ENCODE measurements at places on chromosomes 4 and X.

GRCh38 chr4:74331252-74331651 is 23.0 kb downstream of the EPGN start:
- no peak for DNase-seq

DNA sequence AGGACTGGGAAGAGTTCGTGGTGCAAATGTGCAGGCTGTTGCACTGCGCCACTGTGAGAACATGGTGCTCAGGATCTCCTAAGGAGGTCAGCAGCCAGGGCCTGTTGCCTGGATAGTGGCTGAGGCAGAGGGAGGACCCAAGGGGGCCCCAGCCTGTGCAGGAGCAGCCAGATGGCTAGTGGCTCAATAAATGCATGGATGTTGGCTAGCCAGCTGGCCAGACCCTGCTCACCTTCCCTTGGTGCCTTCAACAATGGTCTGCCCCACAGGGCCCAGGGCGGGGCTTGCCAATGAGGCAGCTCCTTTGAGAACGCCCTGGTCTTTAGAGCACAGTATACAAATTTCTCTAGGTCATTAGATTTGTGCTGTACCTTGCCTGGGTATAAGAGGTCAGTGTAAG is 67.4 kb downstream of the TNIP2 start:
- DNase-seq: no peak

DNA sequence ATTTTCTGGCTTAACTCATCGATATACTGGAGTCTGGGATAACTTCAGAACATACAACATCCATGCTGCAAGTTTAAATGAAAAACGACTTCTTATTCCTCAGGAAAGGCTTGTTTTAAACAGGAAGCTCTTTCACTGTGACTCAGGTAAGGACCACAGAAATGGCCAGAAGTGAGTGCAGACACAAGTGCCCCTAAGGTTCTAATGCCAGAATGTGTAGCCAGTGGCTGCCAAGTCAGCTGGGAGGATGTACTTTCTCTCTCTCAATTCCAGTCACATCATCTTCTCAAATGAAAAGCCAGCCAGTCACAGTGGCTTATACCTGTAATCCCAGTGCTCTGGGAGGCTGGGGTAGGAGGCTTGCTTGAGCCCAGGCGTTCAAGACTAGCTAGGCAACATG is 144.6 kb downstream of the SH3KBP1 start:
- no peak for DNase-seq

DNA sequence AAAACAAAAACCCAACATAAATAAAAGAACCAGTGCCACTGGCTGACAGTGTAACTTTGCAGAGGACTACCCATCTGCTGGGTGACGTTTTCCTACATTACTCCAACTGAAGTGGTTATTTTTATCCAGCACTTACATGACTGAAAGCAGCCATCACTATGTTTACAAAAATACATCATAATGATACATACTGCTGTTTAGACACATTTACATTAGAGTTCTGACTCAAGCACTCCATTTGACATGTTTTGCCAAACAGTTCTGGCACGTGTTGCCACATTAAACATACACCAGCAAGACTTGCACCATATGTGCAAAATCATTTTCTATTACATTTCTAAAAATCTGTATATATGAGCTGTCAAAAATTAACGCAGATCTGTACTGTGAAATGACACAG is 39.6 kb downstream of the BEND4 start:
- no peak for DNase-seq

GRCh38 chr4:123661080-123661737 is 264.6 kb downstream of the SPRY1 start:
- no peak for DNase-seq

GRCh38 chrX:72461766-72462165 is 110.9 kb downstream of the HDAC8 start:
- no peak for DNase-seq

DNA sequence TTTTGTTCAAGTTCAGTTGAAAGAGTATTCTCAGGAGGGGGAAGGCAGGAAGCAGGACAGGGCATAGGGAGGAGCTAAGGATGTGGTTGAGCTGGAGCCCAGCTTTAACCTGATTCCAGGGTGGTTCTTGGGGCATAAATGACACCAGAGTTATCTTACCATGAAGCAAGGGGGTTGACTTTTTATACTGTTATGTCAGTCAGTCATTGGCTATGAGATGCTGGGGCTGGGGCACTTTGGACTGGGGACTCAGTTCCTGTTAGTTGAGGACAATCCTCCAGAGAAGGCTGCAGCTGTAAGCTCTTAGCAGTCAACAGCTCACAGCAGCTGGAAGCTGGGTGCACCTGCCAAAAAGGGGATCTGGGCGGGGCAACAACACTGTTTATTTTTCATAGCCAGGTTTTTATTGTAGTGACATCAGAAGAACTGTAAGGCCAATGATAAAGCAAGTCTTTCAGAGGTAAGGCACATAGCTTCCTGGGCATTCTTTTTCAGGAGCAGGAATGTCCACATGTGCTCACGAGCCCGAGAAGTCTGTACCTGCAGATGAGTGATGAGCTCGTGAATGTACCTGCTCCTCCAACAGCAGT is 78.5 kb downstream of the MID1IP1 start:
- no peak for DNase-seq

DNA sequence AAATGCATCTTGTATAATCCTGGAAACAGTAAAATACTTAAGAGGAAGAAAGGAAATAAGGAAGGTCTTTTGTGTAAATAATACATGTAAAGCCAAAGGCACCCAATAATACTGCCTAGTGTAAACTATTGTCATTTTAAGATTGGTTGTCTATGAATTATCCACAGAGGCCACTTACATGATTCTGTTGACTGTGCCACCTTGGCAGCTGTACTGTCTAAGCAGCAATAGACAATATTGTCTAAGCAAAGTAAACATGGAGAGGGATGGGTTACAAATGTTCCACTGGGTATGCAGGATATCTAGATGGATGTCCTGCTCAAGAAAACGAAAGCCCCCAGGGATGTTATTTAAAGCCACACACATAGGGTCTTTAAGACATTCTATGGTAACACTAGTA is 19.4 kb downstream of the BEND4 start:
- DNase-seq: no peak

- DNase-seq: no peak
Observed at GRCh38 chrX:9291629-9292028, 173.2 kb upstream of the TBL1X start.

DNA sequence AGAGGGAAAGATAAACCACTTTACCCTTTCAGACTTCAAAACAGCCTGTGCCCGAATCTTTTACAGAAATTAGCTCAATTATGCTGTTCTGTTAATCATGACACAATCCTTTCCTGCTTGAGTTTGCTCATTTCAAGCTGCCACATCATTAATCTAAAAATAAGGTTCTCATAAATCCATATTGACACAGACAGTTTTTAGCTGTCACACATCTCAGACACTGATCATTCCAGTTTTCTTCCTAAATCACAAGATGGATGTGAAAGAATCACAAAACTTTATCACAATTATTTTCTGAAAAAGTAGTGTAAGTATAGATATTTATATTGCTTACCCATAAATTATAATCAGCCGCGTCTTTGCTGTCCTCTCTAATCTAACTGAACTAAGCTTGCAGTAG is 27.9 kb upstream of the AMELX start:
- no peak for DNase-seq

DNA sequence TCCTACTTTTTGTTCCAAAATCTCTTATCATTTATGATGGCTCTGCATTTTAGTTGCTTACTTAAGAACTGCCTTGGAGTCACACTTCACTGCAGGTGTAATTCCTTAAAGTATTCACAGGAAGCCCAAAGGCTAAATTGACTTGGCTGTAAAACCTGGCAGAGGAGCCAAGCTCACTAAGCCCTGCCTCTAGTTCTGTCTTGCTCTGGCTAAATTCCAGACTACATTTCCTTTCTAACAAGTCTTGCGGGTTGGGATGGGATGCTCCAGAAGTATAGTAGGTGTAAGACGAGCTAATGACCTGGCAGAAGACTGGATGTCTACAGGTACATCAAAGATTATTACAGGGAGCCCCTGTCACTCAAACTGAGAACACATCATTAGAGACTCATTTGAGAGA is 924.0 kb upstream of the INTU start:
- DNase-seq: no peak

DNA sequence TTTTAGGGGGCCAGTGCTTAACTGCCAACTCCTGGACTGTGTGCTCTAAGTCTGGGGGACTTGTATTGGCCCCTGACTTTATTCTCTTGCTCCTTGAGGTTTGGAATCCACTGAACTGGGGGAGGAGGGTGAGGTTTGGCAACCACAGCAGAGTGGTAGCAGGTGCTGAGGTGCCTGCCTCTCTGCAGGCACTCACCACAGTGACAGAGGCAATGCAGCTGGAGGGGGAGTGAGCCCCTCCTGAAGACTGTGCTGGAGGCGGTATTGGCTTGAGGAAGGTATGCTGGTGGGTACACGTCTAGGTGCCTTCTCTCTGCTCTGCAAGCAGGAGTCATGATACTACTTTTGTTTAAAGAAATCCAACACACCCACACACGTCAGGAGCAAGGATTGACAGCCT is 24.6 kb downstream of the CFAP299 start:
- no peak for DNase-seq

DNA sequence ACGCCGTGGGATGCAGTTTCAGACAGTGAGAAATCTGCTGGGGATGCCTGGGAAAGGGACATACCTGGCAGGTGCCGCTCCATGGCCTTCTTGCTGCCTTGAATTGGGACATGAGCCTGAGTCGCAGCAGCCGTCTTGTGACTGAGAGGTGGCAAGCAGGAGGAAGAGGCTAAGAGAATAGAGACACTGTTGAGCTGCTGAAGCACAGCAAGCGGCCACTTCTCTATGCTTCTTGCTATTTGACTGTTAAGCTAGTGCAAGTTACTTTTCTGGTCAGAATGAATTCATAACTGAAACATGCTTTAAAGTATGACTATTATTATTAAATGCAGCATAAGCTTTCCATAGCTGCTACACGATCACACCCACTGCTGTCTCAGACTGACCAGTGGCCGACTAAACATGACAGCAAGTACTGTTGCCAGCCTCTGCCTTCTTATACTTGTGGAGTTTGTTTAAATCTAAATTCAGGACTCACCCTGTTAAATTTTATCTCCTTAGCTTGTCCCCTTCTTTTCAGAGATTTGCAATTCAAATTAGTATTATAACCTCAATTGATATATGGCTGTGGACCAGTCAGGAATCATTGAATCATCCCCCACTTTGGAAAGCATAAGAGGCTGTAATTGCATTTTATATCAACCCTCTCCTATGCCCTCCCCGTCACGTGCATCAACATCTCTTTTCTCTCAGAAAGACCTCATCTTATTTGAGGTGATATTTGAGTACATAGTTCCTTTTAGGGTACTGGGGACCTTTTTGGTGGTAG is 24.8 kb upstream of the ACSL1 start:
- no peak for DNase-seq

GRCh38 chr4:24103434-24104157 is 213.7 kb upstream of the PPARGC1A start:
- DNase-seq: no peak

GRCh38 chr4:94536649-94537469 is 85.1 kb downstream of the PDLIM5 start:
- no peak for DNase-seq

DNA sequence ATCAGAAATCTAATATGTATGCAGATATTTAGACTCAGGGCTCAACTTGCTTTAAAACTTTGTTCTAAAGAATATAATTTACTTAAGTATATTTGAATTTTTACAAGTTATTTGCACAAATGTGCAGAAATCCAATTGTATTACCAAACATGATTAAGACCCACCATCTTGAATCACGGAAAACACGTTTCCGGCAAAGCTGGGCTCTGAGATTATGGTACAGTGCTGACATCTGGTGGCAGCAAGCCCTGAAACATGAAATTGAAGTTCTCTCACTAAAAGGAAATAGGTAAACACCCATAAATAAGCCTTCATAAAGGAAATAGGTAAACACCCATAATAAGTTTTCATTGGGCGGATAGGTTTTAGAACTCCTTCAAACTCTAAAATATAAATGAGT is 98.3 kb upstream of the MAOA start:
- DNase-seq: peak; percentile 30

GRCh38 chrX:37818031-37818430 is 29.3 kb downstream of the DYNLT3 start:
- DNase-seq: no peak

GRCh38 chr4:180356766-180357165 is 1886.4 kb upstream of the TENM3 start:
- DNase-seq: no peak

DNA sequence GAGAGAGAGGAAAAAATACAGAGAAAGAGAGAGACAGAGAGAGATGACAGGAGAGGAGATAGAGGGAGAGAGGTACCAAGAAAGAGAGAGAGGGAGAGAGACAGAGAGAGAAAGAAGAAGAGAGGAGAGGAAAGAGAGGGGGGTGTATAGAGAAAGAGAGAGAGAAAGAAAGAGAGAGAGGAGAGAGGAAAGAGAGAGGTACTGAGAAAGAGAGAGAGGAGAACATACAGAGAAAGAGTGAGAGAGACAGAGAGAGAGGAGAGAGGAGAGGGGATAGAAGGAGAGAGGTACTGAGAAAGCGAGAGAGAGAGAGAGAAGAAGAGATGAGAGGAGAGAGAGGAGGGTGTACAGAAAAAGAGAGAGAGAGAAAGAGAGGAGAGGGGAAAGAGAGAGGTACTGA is 269.4 kb downstream of the CRLF2 start:
- DNase-seq: no peak

Data from cerebellar cortex (tissue), 1 donor.